ENCODE measurements at places on chromosomes 4 and X.

DNA sequence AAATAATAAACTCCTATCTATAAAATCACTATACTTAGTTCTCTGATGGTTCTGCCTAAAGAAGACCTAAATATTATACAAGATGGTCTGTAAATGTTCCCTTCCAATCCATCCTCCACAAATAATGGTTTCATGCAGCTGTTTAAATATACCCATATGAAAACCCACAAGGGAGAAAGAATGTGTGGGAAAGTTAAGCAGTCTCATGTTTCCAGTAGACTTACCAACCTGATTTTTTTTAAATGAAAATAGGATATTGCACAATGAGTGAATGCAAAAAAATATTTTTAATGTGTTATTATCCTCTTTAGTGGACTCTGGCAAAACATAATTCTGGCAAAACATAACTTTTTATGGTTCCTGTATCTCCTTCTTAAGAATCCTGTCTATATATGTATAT lies 23.3 kb downstream of the CAMK2D start:
- no peak for DNase-seq

DNA sequence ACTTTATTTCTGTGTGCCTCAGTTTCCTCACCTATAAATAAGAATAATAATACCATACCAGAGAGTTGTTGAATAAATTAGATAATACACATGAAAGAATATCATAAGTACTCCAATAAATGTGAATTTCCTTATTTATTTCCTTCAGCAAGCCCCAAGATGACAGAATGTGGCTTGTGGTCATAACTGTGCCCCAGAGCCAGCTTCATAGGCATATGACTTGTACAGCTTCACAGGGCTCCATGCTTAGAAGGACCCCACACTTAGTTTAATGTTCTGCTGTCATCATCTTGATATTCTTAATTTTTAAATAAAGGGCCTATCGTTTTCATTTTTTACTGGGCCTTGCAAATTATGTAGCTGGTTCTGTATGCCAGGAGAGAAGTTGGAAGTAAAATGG lies 25.3 kb downstream of the VSIG4 start:
- DNase-seq, result no peak

- no peak for DNase-seq
Measured at GRCh38 chrX:19280636-19281035, 63.1 kb upstream of the PDHA1 start.

- DNase-seq, result no peak
Measured at GRCh38 chrX:153935326-153935851, 552 bp upstream of the NAA10 start.

DNA sequence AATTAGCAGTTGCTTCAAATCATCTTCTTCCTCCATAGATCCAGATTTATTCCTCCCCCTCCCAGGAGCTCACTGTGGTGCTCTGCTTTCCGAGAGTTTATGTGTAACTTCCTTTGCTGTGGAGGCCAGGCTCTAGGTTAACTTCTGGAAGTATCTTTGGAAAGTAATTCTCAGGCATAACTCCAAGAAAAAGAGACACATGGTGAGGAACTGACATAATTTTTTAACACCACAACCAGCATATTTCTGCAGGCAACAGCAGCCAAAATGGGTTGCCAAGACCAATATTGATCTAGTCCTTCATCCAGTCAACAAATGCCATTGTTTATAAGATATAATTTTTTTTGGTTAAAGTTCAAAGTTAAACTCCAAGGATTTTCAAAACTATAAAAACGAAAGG lies 114.5 kb upstream of the RBPJ start:
- DNase-seq, result no peak

DNA sequence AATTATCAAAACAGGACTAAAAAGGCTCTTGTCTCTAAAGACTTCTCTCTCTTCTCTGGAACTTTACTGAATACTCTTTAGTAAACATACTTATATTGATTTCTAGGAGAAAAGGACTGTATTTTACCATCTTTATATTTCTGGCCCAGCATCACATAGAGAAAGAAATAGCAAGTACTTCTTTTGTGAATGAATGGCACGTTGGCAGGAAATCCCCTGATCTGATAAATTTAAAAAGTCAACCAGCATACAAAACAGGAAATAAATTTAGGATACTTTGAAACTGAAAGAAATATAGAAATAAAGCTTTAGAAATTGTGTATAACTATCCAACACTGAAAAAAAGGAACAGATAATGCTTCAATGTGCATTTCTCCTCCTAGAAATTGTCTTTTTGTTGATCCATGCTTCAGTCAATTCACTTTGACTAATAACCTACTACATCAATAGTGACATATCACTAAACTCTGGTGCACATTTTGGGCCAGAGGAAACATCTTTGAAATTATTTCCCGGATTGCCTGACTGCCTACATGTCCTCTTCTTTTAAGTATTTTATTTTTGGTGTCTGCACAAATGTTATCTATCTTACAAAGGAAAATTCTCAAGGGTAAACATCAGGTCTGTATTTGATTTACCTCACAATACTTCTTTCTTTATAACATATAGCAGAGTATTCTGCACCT lies 183.5 kb upstream of the FSTL5 start:
- DNase-seq, result no peak

DNA sequence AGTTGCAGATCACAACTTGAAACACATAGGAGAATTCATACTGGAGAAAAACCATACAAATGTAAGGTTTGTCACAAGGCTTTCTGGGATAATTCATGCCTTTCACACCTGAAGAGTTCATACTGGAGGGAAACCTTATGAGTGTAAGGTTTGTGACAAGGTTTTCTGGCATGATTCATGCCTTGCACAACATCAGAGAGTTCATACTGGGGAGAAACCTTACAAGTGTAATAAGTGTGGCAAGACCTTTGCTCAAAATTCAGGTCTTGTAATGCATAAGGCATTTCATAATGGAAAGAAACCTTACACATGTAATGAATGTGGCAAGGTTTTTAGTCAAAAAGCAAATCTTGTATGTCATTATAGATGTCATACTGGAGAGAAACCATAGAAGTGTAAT lies 58.8 kb upstream of the ENPEP start:
- DNase-seq, result no peak

DNA sequence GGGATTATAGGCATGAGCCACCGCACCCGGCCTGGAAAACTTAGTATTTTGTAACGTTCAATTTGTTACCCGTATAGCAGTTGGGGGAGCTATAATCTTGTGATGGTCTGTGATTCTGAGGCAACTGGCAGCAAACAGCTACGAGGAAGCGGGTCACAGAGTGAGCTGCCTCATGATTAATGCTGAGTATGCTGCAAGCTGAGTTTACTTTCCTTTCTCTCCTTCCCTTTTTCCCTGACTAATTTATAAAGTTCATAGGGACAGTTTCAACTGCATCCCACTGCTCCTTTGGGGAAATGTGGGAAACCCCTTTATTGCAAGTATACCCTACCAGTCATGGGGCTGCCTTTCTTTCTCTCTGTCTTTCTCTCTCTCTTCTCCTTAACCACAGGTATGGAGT lies 17.7 kb upstream of the ELOVL6 start:
- no peak for DNase-seq

DNA sequence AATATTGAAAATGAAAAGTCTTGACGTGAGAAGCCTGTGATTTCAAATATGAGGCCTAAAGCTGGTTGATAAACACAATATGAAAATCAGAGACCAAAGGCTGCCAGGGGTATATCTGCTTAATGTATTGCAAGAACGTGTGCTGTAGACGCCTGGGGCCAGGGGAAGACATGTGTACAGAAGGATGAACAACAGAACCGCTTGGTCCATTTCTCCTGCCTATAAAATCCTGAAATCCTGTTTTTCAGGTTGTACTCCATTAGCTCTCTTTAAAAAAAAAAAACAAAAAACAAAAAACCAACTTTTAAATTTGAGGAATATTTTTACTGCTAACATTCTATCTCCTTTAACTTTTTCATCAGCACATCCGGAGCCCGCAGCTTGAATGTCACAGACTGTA lies 109.2 kb downstream of the STOX2 start:
- no peak for DNase-seq

DNA sequence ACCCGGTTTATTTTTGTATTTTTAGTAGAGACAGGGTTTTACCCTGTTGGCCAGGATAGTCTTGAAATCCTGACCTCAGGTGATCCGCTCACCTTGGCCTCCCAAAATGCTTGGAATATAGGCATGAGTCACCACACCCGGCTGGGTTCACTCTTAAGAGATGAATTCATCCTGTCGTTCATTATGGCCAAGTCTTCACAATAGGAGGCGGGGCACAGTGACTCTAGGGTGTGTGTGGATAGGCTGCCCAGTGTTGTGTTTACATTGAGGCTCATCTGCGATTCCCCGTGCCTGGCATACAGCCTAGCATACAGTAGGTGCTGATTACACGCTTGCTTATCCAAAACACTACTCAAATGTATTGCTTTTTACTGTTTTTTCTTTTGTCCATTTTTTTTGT lies 41.3 kb upstream of the IGFBP7 start:
- DNase-seq, result no peak

DNA sequence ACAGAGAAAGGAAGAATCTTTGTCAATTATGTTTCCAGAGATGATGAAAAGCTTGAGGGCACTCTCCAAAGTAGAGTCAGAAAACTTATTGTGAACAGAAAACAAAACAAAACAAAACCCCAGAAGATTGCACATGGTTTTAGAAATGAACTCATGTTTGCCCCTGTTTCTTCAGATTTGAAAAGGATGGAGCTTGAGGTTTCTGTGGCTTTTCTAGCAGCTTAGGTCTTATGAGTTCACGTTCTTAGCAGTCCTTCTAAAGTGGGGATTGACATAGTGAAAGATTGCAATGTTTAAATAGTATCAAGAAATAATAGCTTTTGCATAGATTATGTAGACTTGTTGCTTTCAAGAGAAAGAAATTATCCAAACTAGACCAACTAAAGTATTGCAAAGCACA lies 421.8 kb downstream of the GBA3 start:
- no peak for DNase-seq

DNA sequence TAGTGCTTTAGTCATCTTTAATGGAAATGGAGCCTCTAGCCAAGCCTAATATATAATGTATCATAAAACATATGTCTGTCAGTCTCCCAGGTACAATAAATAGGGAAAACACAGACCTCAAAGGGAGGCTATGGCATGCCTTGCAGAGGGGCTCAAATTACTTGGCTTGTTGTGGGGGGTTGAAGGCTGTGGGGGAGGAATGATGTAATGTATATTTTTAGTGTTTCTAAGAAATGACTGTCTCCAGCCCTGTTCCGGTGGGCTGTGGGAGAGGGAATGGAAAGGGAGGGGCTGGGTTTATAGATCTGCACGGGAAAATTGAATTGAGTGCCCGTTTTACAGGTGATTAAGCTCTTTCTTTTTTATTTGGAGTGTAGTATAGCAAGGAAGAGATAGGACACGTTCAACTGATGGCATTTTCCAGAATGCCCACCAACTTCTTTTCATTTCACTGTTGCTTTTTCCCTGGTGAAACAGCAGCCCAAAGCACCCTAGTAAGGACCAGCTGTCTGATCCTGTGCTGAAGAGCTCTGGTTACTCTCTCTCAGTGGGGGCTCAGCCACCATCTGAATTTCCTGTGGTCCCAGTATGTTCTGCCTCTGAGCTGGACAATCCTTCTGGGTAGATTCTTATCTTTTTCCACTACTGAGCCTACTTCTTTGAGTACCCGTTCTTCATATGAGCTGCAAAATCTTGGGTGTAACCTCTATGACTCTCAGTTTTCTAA lies 220.7 kb upstream of the CASK start:
- DNase-seq, result no peak

DNA sequence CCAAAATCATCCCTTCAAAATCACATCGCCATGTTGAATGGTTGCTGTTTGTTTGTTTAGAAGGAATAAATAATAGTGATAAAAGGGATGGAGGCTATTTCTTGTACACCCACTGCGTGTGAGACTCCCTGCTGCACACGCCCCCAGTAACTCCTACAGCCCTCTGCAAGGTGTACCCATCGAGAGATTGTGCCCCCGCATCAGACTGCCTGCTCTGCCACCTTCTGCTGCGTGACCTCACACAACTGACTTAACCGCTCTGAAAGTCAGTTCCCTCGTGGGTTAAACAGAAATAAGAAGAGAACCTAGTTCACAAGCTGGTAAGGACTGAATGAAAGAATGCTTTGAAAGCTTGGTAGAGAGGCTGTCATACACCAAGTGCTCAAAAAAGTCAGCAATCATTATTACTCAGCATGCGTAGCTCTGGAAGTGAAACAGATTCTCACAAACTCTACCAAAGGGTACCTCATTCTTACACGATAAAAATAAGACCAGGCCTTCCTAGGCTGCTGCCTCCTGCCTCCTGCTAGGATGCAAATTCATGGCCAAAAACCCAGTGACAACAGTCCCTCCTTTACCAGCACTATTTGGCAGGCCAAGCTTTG lies 147.1 kb downstream of the CPEB2 start:
- DNase-seq, result no peak

GRCh38 chr4:112840061-112840460 lies 203.1 kb downstream of the LARP7 start:
- DNase-seq, result no peak

Measured in COR-L47 (cell line).